Stimulated activated CD4-positive, alpha-beta T cell treated with anti-CD3 and anti-CD28 coated beads, Interleukin-2, amount 100 ng/mL, for 48 hours (primary cell): ENCODE measurements at places on chromosomes 4 and X.
A peak's percentile ranks its signal among the peaks of the same experiment; 100 is the strongest.

DNA sequence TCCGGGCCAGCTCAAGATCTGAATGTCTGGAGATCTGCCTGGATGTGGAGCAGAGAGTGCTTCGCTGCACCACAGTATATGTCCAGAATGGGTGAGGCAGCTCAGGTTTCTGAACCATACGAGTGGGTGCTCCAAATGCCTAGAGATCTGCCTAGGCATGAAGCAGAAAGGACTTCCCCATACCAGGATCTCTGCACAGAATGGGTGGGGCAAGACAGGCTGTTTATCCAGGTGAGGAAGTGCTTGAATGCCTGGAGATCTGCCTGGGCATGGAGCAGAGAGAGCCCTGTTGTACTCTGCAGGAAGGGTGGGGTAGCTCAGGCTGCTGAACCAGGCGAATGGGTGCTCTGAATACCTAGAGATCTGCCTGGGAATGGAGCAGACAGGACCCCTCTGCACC is 45.4 kb upstream of the MAGEC2 start:
- DNase-seq, result no peak

DNA sequence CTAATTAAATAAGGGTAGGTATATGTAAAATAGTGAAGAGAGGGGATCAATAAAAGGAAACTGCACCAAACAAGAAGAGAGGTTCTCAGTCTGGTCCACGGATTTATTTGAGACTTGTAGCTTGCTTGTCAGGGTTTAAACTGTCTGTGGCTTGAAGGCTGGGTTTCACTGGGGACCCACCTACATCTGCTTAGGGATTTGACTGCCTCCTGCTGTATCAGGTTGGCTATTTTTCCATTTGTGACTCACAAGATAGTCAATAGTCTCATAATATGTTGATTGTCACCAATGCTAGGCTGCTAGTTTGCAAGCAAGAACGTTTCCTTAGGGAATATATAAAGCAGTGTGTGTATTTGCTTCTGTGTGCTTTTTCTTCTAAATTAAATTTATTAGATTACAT is 1950.7 kb upstream of the IGFBP7 start:
- no peak for DNase-seq

GRCh38 chr4:156347412-156348075 is 393.9 kb upstream of the CTSO start:
- DNase-seq, result no peak

DNA sequence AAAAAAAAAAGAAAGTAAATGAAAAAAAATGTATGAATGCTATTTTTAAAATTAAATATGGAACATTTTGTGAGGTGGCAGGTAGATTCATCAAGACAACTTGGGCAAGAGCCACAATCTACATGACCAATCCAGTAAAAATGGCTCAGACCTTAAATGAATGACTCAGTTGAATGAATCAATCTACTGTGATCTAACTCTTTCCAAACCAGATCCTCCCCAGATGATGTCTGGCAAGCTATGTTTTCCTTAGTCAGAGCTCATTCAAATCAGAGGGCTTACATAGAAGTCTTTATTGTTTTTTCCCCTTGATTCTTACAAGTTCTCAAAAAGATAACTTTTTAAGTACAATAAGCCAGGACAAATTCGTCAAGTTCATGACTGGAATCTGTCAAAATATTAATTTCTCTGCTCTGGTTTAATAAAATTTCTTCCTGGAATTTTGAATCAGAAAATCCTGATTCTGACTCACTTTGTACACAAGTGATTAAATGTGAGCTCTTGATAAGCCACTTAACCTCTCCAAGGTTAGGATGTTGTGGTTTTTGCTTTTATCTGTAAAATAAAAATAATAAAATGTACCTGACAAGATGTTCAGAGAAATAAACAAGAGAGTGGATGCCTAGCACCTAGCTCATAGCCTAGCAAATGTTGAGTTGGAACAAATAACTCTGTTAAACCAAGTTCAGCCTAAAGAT is 105.6 kb upstream of the SMIM31 start:
- DNase-seq, result no peak

- peak; percentile 11 for DNase-seq
Measured at GRCh38 chr4:152936446-152937335, 568 bp downstream of the FHDC1 start.

DNA sequence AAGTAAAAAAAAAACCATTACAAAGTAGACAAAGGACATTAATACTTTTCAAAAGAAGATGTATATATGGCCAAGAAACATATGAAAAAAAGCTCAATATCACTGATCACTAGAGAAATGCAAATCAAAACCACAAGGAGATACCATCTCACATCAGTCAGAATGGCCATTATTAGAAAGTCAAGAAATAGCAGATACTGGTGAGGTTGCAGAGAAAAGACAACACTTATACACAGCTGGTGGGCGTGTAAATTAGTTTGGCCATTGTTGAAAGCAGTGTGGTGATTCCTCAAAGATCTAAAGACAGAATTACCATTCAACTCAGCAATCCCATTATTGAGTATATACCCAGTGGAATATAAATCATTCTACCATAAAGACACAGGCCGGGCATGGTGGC is 39.3 kb downstream of the TASL start:
- DNase-seq, result no peak

GRCh38 chr4:46931981-46932380 is 22.9 kb upstream of the COX7B2 start:
- DNase-seq, result peak; percentile 1

GRCh38 chr4:105345838-105346237 is 128.0 kb downstream of the PPA2 start:
- DNase-seq, result no peak

- no peak for DNase-seq
Measured at GRCh38 chr4:1251773-1252066, 2.8 kb upstream of the CTBP1 start.

DNA sequence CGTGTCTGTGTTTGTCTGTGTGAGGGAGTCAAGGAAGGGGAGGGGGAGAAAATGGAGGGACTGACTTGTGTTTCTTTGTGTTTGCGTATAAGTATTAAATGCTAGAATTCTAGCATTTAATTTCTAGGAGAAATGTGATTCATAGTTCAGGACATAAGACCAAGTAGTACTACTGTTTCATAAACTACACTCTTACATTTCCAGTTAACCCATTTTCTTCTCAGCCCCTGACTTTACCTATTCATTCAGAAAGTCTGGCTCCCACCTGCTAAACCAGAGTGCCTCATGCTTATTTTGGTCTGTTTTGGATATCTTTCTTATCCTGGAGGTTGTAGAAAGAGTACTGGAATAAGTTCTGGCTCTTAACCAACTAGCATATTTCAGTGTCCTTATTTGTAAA is 14.2 kb downstream of the EDA start:
- DNase-seq, result no peak

DNA sequence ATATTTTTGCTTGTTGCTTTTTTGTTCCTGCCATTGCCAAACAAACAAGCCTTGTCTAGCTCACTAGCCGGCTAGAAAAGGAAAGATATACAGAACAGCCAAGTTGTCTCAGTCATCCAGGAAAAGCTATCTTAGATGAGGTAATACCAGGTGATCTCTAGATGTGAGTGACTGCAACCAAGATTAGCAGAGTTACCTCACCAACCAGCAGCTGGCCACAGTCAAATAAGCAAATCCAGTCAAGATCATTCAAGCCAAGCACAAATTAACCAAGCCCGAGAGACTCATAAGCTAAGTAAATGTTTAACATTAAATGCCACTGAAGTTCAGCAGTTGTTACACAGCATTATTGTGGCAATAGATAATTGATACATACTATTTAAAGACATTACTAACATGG is 108.6 kb downstream of the CENPC start:
- no peak for DNase-seq

DNA sequence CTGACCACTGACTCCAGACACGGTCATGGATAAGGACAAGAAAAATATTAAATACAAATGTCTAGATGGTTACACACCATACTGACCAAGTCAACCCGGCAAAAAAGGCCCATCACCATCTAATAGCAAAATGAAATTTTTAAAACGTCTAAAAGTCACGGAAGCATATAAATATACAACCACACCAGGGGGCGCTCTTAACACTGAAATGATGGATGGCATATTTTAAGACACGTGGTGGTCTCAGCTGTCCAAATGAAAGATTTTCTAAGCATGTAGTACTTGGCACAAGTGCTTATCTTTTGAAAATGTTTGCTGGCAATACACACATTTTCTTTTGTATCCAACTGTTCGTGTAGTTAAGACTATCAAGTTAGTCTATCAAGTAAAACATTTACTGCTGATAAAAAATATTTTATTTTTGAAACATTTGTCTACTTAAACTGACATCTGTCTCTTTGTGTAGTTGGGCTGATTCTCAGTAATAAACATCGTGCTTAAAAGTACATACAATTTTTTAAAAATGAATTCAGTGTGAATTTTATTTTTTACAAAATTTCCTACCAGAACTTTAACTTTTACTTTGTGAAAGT is 64.6 kb downstream of the COX7B2 start:
- DNase-seq, result peak; percentile 56

- DNase-seq, result no peak
Measured at GRCh38 chr4:185311113-185311888, 84.4 kb downstream of the LRP2BP start.

GRCh38 chr4:11287055-11287454 is 141.6 kb downstream of the HS3ST1 start:
- no peak for DNase-seq

GRCh38 chrX:136491832-136492231 is 4.1 kb downstream of the BRS3 start:
- DNase-seq, result no peak

DNA sequence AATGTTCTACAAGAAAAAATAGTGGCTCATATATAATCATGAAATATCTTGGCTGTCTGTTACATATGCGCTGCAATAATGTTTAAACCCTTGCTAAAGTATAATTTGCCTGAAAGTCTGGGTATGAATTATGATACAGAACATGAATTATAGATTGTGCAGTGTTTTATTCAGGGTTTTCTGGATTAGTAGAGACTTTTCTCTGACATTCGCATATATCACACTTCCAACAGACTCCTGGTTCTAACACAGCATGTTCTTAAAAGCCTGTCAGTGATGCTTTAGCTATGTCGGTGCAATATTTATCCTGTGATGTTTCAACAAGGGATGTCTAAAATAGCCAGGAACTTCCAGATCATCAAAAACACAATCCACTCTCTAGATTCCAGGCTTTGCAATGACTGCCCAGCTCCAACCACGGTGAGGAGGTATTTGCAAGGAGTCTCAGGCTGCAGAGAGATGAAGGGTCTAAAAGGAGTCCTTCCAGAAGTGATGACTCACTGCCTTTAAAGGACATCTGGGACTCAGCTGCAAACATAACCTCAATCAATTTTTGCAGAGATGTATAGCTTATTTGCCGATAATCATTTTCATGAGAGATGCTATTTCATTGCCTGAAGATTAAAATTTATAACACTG is 69.4 kb downstream of the RWDD4 start:
- no peak for DNase-seq

DNA sequence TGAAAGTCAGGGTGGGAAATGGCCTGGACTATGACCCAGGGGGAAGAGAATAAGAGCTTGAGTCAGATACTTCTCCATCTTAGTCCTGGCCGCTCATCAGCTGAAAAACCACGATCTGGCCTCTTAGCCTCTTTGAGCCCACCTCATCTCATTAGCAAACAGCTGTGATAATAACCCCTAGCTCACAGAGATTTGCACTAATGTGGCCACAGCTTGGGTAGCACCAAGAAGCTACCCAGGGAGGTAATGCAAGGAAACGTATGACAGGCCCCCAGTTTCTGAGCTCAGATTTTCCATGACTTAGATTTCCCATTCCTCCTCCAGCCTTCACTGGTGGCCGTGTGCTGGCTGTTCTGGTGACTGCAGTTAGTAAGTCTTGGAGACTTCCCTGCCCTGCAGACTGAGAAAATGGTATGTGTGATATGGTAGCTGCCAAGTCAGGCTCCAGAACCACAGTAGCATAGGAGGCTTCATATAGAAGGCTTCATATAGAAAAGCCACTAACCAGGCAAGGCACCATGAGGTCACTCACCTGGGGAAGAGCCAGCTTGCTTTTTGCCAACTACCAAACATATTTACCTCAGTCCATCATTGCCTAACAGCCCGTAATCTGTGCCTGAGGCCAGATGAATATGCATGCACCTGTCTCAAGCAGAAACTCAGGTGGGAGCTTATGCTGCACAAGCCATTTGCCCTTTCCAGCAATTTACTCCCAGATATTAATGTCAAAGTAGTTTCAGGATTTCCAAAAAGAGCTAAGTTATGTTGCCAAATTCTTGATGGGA is 51.4 kb upstream of the GABRE start:
- no peak for DNase-seq

DNA sequence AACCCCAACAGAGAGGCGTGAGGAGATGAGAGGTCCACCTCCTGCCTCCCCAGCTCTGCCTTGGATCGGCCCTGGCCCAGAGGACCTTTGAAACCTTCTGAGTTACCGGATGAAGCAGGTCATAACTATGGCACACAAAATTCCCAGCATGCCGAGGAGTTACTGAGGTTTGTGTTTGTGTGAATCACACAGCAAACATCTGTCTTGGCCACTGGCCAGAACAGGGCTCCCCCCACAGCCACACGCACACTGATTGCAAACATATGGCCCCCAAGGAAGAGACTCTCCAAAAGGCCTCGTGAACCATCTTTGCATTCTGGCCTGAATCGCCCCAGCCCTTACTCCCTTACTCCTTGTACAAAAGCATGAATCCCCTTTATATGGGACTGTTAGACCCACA is 18.9 kb downstream of the RPS4X start:
- DNase-seq, result no peak

- DNase-seq, result no peak
Measured at GRCh38 chr4:158201322-158201721, 9.0 kb upstream of the TMEM144 start.

DNA sequence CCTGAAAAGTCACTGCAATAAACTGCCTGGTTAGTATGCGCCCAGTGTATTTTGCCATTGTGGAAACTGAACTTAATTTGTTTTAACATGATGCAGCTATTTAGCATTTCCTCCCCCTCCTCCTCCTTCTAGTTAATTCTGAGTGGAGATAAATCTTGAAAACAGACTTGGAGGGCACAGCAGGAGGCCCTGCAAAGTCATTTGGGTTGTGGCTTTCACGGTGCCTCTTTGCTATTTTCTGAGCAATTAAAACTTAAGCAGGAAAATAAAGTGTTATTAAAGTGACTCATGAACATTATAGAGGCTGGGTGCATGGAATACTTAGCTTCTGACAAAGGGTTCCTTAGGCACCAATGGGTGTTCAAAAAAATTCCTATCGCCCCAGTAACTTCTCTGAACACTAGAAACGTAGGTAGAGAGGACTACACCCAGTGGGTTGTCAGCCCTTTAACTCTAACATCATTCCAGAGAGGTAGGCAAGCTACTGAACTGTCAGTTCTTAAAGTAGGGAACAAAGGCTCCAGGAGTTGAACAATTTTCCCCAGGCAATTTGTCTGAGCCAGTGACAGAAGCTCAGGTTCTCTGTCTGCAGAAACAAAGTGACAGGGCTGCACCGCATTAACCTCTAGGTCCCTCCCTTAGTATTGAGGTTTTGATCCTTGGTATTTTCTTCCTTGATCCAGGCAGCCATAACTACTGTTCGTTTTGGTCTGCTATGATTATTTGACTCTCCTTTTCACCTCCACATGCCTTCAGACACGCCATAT is 158.3 kb upstream of the KIT start:
- DNase-seq, result no peak

- no peak for DNase-seq
Measured at GRCh38 chr4:107577743-107578142, 142.3 kb downstream of the PAPSS1 start.

GRCh38 chrX:113399506-113400192 is 559.0 kb upstream of the AMOT start:
- DNase-seq, result no peak
